ENCODE measurements at places on chromosomes 1 and 21.

GRCh38 chr1:168161459-168161858 lies 17.3 kb upstream of the TIPRL start:
- DNase-seq = no peak

DNA sequence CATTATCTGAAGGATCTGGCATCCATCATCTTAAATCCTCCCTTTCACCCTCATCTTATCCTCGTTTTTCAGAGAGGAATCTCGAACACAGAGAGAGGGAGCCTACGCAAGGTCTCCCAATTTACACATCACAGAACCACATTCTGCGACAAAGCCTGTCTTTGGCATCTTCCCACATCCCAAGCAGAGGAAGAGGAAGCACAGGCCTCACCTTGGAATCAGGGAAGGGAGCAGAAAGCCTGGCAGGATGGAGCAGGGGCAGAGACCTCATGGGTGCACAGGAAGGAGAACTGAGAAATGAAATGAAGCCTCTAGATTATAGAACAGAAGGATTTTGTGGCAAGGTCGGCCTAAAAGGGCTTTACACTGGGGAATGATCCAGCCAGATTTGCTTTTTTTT lies 5.8 kb downstream of the ABCB10 start:
- no peak for DNase-seq

GRCh38 chr1:159980786-159981185 lies 26.7 kb upstream of the SLAMF9 start:
- no peak for DNase-seq

GRCh38 chr1:206472454-206472853 lies 2.2 kb downstream of the IKBKE start:
- no peak for DNase-seq

- DNase-seq = no peak
Measured at GRCh38 chr1:112636056-112636455, 16.4 kb downstream of the CAPZA1 start.

DNA sequence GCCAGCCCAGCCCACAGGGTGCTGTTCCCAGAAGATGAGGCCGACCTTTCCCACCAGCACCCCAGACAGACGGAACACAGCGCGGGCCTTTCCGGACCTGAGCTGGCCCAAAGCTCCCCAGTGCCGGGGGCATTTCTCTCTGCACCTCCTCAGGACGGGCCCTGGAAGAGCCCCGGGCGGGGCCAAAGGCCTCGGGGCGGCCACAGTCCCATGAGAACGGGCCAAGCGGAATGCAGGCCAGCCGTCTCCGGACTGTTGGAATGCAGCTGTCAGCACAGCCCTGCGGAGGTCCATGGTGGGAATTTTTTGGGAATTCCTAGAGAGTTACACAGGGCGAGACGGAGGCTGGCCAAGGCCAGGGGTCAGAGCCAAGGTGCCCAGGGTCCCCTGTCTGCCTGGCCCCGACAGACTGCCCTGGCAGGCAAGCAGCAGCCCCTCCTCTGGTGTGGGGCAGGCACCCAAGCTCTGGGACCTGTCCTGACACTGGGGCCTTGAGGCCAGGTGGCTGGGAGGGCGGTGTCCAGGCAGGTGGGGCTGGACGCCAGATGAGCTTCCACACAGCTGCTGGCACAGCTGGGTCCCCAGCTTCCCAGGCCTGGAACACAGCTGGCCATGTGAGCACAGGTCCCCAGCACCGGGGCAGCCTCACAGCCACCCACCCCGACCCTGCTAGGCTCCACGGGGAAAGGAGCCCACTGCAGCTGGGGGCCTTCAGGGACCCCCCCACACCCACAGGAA lies 63.0 kb downstream of the MEGF6 start:
- DNase-seq = no peak

All from SK-N-DZ (cell line).